ENCODE measurements at places on chromosomes 3 and 15. TPM values are rescaled to one million over a fixed set of nuclear protein-coding genes. Genes with fewer than 3 reads are reported as not detected.

The KNL1 gene
- 1.4 TPM for polyA plus RNA-seq

The CIDEC gene
- polyA plus RNA-seq, result not detected

The NPAP1 gene
- polyA plus RNA-seq, result 0.22 TPM

The POLQ gene
- polyA plus RNA-seq, result 2.8 TPM

The PLA2G4E gene
- polyA plus RNA-seq, result not detected

The PLSCR4 gene
- 0.40 TPM for polyA plus RNA-seq

The CPNE9 gene
- polyA plus RNA-seq, result 0.06 TPM

The PDZRN3 gene
- polyA plus RNA-seq, result 63.9 TPM

The P2RY1 gene
- 2.5 TPM for polyA plus RNA-seq

The MB21D2 gene
- polyA plus RNA-seq, result 5.2 TPM

The EIF2B5 gene
- polyA plus RNA-seq, result 57.5 TPM

The SLC22A13 gene
- polyA plus RNA-seq, result 0.37 TPM

The XXYLT1 gene
- polyA plus RNA-seq, result 52.5 TPM

The SPTBN5 gene
- 0.62 TPM for polyA plus RNA-seq

The WDR72 gene
- polyA plus RNA-seq, result 10.6 TPM

The BFSP2 gene
- not detected for polyA plus RNA-seq

The HESX1 gene
- 12.2 TPM for polyA plus RNA-seq

The ERICH6 gene
- 0.55 TPM for polyA plus RNA-seq

The RLBP1 gene
- polyA plus RNA-seq, result 0.40 TPM

The STAB1 gene
- not detected for polyA plus RNA-seq

The CHRD gene
- polyA plus RNA-seq, result 20.4 TPM

The ERC2 gene
- polyA plus RNA-seq, result 18.1 TPM

The LRRC31 gene
- not detected for polyA plus RNA-seq

The CACNA1D gene
- polyA plus RNA-seq, result 41.0 TPM

The SHC4 gene
- 1.3 TPM for polyA plus RNA-seq

The SPG11 gene
- 15.7 TPM for polyA plus RNA-seq

The HAPLN3 gene
- polyA plus RNA-seq, result 8.1 TPM

The SCN5A gene
- 8.5 TPM for polyA plus RNA-seq

The DUOXA2 gene
- not detected for polyA plus RNA-seq
